Activated CD8-positive, alpha-beta T cell treated with anti-CD3 and anti-CD28 coated beads, Interleukin-2, amount 10 ng/mL, durations not matched to agents 7 days and 5 days (primary cell): ENCODE measurements at places on chromosomes 6 and 20. TPM values are rescaled to one million over a fixed set of nuclear protein-coding genes. Genes with fewer than 3 reads are reported as not detected.

DNA sequence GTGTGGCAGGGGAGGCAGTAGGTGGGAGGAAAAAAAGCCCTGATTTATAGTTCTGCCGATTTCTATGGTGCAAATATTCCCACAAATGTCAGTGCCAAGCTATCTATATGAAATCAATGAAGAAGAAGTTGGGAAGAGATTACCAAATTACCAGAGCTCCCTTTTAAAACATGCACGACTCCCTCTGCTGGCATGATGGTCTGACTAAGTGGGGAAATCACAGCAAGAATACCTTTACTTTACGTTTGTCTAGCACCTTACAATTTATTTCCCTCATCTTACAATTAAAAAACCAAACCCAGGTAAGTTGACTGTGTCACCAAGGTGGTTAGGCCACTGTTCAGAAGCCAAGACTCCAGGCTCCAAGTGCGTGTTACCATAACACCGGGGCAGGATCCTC is 55.6 kb downstream of the AGPAT4 start:
- H3K4me1 ChIP-seq = no peaks in the 10 kb centered on the region
- H3K27me3 ChIP-seq = no peaks in the 10 kb centered on the region

- no peak overlapping the region for H3K4me3 ChIP-seq
- H3K4me1 ChIP-seq = peaks cover 4% of the 10 kb centered on the region
- H3K27me3 ChIP-seq = no peaks in the 10 kb centered on the region
- no peak for DNase-seq
These were observed 7.4 kb downstream of the PDE7B start for GRCh38 chr6:135858931-135859330.

DNA sequence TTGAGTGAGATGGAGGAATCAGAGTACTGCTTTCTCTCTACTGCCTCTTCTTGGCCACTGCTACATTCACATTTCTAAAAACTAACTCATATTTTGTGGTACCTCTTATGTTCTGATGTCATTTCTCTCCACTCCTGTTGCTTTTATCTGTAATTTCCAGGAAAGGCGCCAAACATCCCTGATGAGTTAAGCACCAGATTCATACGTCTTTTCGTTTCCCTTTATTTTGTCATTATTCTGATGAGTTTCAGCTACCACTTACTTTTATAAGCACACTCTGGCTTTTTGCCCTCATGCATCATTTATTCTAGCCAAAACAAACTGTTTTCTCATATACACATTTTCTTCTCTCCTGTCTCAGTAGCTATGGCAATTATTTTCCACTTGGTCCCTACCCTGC is 680.0 kb downstream of the RNF144B start:
- no peak for DNase-seq
- no peak overlapping the region for H3K4me3 ChIP-seq
- H3K4me1 ChIP-seq = no peaks in the 10 kb centered on the region

- H3K4me3 ChIP-seq = no peak overlapping the region
- no peaks in the 10 kb centered on the region for H3K4me1 ChIP-seq
- DNase-seq = no peak
- no peaks in the 10 kb centered on the region for H3K36me3 ChIP-seq
- H3K27ac ChIP-seq = no peak overlapping the region
These were observed 58.0 kb upstream of the PHIP start for GRCh38 chr6:79135973-79136470.

HRH3 gene
- not detected for total RNA-seq

DNA sequence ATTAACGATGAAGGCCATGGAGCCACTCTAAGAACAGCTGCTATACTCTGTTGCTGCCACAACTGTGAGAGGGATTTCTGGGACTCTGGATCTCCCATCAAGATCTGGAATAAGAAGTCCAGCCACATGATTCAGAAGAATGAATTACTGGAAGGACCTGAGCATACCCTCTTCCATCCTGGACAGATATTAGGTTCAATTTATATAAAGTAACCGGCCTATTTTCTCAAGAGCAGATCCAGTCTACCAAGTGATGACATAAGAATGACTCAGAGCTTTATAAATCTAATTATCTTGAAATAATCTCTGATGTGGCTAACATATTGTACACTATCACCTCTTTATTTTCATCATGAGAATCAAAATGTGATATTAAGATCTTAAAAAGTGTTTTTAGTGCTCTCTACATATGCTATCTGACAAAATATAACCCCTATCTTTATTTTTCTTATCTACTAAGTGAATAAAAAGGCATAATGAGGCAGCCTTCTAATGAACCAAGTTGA is 45.1 kb downstream of the COL9A1 start:
- H3K27me3 ChIP-seq = no peaks in the 10 kb centered on the region
- DNase-seq = no peak
- no peaks in the 10 kb centered on the region for H3K36me3 ChIP-seq
- no peaks in the 10 kb centered on the region for H3K4me1 ChIP-seq
- H3K27ac ChIP-seq = no peak overlapping the region
- no peak overlapping the region for H3K4me3 ChIP-seq

GRCh38 chr20:24102749-24103333 is 114.3 kb upstream of the GGTLC1 start:
- H3K4me3 ChIP-seq = no peak overlapping the region
- H3K36me3 ChIP-seq = no peaks in the 10 kb centered on the region
- peaks cover 22% of the 10 kb centered on the region for H3K27me3 ChIP-seq
- H3K27ac ChIP-seq = no peak overlapping the region
- no peak for DNase-seq

DNA sequence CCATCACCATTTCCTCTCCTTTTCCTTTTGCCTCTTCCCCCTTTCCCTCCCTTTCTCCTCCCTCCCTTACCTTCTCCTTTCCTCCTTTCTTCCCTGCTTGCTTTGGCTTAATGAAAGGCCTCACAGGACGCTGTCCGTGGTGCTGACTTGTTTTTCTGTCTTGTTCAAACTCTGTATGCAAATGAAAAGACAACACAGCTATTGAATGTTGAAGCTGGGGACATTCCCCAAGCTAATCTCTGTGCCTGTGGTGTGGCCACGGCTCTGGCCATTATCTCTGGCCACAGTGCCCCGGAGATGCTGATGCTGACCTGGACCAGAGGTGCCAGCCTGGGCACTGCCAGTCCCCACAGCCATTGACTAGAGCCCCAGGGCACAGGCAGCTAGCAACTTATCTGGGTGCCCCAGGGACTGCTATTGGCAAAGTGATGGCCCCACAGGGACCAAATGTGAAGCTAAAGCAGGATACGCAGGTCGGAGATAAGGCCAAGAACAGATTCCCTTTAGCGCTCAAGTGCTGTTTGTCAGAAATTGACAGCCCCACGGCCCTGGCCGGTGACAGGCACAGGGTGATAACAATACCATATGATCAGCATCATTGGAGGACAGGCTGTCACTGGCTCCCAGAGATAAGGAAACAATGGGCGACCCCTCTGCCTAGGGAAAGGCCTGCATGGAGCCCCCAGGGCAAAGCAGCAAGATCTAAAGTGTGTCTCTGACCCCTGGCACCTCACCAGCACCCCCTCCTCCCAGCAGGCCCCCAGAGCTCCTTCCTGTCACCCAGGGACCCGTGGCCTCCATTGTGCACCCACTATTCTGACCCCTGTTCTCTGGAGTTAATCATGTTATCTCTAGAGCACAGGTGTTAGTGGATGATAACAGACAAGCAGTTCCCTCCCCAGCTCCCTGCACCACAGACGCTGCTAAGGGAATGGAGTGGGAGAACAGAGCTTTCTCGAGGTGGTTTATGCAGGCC is 31.6 kb upstream of the SLC32A1 start:
- H3K4me3 ChIP-seq = no peak overlapping the region
- H3K27ac ChIP-seq = no peak overlapping the region
- no peaks in the 10 kb centered on the region for H3K4me1 ChIP-seq
- peaks cover 6% of the 10 kb centered on the region for H3K27me3 ChIP-seq
- no peaks in the 10 kb centered on the region for H3K36me3 ChIP-seq

DNA sequence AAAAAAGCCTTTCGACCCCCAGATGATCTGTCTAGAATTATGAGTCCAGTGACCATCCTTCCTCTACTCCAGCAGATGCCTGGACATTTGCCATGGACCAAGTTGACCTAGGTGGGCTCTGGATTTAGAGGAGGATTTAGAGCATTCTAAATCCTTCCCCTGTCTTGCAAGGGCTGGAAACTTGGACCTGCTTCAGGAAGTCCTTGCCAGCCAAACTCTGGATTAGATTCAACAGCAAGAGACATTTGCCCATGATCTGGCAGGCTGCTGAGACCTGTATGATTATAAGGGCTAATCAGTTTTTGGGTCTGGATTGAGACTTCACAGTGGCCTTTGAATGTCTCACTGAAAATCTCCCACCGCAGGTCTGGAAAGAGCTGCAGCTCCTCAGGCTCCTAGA is 13.1 kb upstream of the HDGFL1 start:
- no peaks in the 10 kb centered on the region for H3K4me1 ChIP-seq
- H3K36me3 ChIP-seq = no peaks in the 10 kb centered on the region
- no peak for DNase-seq
- no peak overlapping the region for H3K27ac ChIP-seq
- H3K27me3 ChIP-seq = no peaks in the 10 kb centered on the region

EGFL8 gene
- 9.8 TPM for total RNA-seq

GRCh38 chr20:58705208-58705926 is 12.8 kb downstream of the NPEPL1 start:
- H3K27ac ChIP-seq = no peak overlapping the region
- H3K4me1 ChIP-seq = peaks cover 4% of the 10 kb centered on the region
- no peak for DNase-seq
- H3K4me3 ChIP-seq = no peak overlapping the region
- no peaks in the 10 kb centered on the region for H3K27me3 ChIP-seq

- DNase-seq = no peak
- H3K27ac ChIP-seq = no peak overlapping the region
- H3K36me3 ChIP-seq = peaks cover 1% of the 10 kb centered on the region
- no peaks in the 10 kb centered on the region for H3K4me1 ChIP-seq
- peaks cover 4% of the 10 kb centered on the region for H3K27me3 ChIP-seq
- H3K4me3 ChIP-seq = no peak overlapping the region
These were observed 518.3 kb upstream of the ZNF337 start for GRCh38 chr20:26214991-26215390.

DNA sequence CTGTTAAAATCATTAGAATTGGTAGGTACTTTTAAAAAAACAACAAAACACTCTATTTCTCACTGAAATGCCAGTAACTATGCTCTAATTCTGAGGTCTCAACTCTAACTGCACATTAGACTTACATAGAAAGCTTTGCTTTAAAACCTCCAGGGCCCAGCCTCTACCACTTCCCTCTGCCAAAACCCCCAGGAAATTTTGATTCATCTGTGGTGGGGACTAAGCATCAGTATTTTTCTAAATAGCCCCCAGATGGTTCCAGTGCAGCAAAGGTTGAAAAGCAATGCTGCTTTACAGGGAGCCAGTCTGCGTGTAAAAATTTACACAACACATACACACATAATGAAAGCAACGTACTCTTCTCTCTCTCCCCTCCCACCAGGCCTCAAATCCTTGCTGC is 3.8 kb downstream of the TBC1D32 start:
- no peak overlapping the region for H3K27ac ChIP-seq
- no peaks in the 10 kb centered on the region for H3K27me3 ChIP-seq
- H3K4me3 ChIP-seq = no peak overlapping the region
- H3K36me3 ChIP-seq = no peaks in the 10 kb centered on the region

GRCh38 chr6:75326557-75327258 is 42.1 kb upstream of the TMEM30A start:
- no peak for DNase-seq
- H3K4me3 ChIP-seq = no peak overlapping the region
- no peaks in the 10 kb centered on the region for H3K4me1 ChIP-seq
- H3K27me3 ChIP-seq = peaks cover 5% of the 10 kb centered on the region

DNA sequence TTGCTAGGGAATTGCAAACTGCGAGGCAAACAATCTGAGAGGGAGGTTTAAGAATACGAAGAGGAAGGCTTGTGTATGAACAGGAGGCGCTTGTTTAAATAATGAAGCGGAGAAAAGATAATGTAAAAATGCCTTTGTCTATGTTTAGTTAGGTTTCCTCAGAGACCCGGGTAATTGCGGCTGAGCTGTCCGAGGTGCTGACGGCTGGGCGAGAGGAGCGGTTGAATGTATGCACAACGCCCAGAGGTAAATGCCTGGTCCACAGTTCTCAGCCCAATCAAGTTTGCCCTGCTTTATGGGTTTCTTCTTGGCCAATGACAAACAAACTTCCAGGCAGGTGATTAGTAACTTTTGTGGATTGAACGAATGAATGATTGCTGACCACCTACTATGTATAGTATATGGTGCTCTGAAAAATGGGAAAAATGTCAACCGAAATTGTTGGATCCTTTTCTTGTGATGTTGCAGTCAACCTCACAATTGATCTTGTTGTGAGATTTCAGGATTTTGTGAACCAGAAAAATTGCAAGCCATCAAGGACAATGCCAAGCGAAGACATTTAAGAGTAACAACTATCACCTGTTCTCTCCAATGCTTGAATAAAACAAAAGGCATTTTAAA is 38.3 kb upstream of the SLC32A1 start:
- no peak overlapping the region for H3K27ac ChIP-seq
- peak; percentile 75 for DNase-seq
- peaks cover 14% of the 10 kb centered on the region for H3K27me3 ChIP-seq

GRCh38 chr20:1816384-1817381 is 78.5 kb upstream of the SIRPA start:
- DNase-seq = peak; percentile 69
- peaks cover 45% of the 10 kb centered on the region for H3K27me3 ChIP-seq
- H3K36me3 ChIP-seq = no peaks in the 10 kb centered on the region
- H3K4me1 ChIP-seq = peaks cover 27% of the 10 kb centered on the region

GRCh38 chr6:53205778-53206177 is 57.1 kb upstream of the GCM1 start:
- H3K4me1 ChIP-seq = peaks cover 7% of the 10 kb centered on the region
- H3K36me3 ChIP-seq = no peaks in the 10 kb centered on the region
- H3K27ac ChIP-seq = no peak overlapping the region
- H3K27me3 ChIP-seq = no peaks in the 10 kb centered on the region
- no peak for DNase-seq
- H3K4me3 ChIP-seq = no peak overlapping the region

SLC35D3 gene
- total RNA-seq = not detected

DNA sequence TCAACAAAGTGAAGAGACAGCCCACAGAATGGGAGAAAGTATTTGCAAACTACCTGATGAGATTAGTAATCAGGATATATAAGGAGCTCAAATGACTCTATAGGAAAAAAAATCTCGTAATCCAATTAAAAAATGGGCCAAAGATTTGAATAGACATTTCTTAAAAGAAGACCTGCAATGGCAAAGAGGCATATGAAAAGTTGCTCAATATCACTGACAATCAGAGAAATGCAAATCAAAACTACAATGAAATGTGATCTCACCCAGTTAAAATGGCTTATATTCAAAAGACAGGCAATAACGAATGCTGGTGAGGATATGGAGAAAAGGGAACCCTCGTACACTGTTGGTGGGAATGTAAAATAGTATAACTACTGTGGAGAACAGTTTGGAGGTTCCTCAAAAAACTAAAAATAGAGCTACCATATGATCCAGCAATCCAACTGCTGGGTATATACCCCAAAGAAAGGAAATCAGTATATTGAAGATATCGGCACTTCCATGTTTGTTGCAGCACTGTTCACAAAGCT is 65.0 kb downstream of the TOX2 start:
- peaks cover 46% of the 10 kb centered on the region for H3K27me3 ChIP-seq

PPIL6 gene
- total RNA-seq = not detected

MCCD1 gene
- not detected for total RNA-seq

DNA sequence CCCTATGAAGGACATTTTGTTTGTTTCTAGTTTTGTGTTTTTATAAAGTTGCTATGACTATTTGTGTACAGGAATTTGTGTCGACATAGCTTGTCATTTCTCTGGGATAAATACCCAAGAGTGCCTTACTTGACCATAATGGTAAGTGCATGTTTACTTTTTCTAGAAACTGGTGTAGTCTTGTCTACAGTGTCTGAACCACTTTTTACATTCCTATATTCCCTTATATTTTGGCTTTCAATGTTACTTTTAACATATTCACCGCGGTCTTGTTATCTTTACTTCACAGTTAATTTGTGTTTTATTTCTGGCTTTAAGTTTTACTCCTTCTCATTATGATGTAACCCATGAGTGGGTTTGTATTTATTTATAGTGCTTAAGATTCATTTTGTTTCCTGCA is 444.4 kb upstream of the RGS17 start:
- H3K27me3 ChIP-seq = no peaks in the 10 kb centered on the region
- no peak for DNase-seq
- no peak overlapping the region for H3K27ac ChIP-seq
